ENCODE measurements at places on chromosomes 12 and 14.

DNA sequence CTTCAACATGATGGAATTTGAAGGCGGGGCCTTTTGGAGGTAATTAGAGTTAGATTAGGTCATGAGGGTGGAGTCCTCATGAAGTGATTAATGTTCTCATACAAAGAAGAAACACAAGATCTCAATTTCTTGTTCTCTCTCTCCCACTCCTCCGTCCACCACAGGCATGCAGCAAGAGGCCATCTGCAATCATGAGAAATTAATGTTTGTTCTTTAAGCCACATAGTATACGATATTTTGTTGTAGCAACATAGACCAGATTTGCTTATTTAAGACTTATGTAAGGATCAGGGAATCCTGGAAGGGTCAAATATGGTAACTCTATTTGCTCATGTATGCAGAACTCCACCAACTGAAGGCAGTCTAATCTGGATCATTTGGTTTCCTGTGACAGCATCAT lies 429.0 kb downstream of the LRIG3 start:
- DNase-seq = no peak

DNA sequence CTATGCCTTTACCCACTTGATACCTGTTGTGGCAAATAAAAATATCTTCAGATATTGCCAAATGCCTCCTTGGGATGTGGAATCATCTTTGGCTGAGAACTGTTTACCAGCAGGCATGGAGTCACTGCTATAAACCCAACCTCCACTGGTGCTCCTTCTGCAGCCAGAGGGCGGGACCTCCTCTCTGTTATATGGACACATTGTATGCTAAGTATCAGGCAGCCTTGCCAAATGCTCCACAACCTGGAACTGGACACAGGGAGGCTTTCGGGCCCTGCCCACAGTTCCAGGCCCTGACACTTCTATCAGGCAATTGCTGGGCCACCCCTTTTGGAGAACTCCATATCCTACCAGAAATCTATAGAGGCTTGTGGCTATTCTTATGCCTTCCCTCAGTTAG lies 201.0 kb downstream of the TMX1 start:
- no peak for DNase-seq

GRCh38 chr12:114415525-114415868 lies 9.6 kb upstream of the TBX5 start:
- no peak for DNase-seq

GRCh38 chr14:21525962-21526671 lies at the start of gene SALL2:
SALL2 (minus strand) TSS chr14:21526346; CDS start chr14:21526127, 219 bp downstream.
- peak; percentile 72 for DNase-seq

DNA sequence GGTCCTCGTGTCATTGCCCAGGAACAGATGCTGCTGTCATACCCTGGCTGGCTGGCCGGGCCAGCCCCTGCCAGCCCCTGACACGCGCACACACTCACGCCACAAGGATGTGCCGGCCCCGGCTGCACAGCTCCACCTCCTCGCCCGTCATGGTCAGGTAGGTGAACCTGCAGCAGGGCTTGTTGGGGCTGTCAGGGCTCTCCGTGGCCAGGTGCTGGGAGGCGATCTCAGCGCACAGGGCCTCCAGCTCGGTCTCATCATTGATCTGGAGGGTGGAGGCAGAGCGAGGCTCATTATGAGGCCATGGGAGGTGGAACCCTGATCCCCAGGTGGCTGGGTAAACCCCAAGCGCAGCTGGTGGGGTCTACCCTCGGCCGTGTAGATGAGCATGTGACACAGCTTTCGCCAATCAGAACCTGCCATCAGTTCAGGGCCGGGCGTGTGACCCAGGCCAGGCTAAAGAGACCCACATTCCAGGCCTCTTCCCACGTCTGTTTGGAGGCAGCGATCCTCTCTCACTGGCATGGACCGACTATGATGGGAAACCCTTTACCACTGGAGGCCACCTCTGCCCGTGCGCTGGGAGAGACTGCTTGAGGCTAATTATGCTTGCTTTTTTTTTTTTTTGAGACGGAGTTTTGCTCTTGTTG lies 38.8 kb downstream of the TRAFD1 start:
- no peak for DNase-seq

- DNase-seq = no peak
These were observed 190.4 kb upstream of the CPNE8 start for GRCh38 chr12:39095636-39096330.

DNA sequence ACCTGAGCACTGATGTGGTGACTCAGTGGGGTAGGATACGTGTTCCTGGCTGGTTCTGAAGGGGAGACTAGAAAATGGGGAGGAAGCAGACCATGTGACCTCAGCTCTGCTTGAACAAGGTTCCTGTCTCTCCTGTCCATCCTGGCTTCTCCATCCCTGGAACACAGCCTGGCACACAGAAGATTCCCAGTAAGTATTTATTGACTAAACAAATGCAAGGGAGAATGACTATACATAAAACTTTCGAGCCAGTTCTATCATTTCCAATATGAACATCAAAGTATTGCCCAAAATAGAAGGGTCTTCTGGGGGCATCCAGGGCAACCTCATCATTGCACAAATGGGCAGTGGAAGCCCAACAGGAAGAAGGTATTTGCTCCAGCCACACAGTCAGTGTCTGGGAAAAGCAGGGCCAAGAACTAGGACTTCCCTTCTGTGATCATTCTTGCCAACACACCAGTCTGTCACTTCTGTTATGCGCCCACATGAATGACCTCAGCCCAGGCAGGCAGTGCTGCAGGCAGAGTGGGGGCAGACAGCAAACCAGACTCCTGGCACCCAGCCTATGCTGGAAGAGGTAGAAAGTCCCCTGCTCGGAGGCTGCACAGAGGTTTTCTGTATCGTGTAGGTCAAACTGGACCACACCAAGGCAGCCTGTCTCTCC lies 5.6 kb upstream of the SERPINA9 start:
- DNase-seq = no peak

DNA sequence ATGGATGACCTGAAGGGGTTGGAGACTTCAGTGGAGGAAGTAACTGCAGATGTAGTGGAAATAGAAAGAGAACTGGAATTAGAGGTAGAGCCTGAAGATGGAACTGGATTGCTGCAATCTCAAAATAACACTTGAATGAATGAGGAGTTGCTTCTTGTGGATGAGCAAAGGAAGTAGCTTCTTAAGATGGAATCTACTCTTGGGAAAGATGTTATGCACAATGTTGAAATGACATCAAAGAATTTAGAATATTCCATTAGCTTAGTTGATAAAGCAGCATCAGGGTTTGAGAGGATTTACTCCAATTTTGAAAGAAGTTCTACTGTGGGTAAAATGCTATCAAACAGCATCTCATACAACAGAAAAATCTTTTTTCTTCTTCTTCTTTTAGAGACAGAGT lies 186.4 kb upstream of the PRKD1 start:
- no peak for DNase-seq

DNA sequence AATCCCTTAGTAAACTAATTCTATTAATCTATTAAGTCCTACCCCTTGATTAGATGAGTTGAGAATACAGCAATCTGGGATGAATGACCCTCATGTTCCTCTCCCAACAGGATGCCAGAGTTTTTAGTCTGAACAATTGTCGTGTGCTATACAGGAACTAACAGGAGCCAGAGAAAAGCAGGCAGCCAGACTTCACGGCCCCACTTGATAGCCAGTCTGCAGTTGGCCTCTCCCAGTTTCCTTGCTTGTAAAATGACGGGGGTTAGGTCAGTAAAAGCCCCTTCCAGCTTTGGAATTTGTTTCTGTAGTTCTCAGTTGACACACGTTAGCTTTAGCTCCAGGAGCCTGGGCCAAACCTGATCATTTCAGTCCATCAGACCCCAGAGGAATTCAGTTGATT lies 266.8 kb upstream of the FKBP4 start:
- DNase-seq = no peak

DNA sequence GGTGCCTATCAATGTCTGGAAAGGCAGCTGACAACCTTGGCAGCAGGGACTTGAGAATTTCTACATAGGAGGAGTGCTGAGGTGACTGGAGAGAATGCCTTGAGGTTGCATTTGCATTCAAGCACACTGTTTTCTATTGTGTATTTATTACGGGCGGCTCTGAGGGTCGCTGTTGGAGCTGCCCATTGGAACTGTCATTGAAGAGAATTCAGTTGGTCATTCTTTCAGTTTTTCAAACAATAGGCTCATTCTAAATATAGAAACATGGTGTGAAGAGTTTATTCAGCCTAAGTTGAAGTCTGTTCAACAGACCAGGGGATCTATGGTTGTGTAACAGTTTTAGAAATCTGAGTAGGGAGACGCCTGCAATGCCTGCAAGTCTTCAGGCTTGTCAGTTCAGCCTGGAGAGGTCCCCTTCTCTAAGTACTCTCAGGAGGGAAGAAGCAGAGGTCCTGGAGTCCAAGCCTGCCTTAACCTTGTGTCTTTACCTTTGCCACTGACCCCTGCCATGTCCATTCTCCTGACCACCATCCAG lies 9.8 kb upstream of the ABHD12B start:
- DNase-seq = peak; percentile 51

GRCh38 chr12:112963227-112963861 lies 15.0 kb upstream of the OAS2 start:
- peak; percentile 83 for DNase-seq

DNA sequence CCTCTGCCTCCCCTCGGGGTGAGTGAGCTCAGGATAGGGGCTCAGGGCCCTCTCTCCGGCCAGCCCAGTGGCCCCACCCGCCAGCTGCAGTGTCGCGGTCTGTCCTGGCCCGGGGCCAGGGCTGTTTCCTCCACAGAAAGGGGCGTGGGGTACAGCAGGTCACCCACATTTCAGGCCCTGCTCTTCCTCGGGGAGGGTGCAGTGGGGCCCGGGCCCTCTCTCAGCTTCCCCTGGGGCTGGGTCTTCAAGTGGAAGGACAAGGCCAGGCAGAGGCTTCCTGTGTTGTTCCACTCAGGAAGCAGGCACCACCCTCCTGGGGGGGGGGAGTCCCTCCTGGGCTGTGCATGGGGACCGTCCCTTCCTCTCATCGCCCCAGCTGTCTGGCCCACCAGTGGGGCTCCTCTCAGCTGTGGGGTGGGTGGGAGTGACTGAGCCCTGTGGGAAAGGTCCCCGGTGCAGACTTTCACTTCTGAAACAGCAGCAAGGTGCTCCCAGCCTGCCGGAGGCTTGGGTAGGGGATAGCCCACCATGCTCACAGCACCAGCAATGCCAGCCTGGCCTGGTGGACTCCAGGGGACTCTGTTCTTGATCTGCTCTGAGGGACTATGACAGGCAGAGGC lies 3.7 kb downstream of the GPR132 start:
- DNase-seq = no peak

DNA sequence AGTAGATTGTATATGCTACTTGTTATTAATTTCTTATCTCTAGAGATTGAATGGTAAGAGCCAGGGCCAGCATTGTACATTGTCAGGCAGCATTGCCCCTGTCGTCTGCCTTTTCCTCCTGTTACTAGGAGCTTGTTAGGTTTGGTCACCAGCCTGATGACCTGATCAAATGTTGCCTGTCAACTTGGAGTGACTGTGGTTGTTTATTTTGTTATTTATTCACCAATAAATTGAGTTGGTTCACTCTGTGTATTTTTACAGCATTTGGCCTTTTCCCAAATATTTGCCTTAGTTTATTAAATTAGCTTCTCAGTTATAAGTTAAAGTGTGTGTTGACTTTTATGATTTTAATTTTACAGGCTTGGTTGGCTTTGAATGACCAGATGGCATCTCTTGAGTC lies 88.4 kb downstream of the PRKCH start:
- DNase-seq = no peak

DNA sequence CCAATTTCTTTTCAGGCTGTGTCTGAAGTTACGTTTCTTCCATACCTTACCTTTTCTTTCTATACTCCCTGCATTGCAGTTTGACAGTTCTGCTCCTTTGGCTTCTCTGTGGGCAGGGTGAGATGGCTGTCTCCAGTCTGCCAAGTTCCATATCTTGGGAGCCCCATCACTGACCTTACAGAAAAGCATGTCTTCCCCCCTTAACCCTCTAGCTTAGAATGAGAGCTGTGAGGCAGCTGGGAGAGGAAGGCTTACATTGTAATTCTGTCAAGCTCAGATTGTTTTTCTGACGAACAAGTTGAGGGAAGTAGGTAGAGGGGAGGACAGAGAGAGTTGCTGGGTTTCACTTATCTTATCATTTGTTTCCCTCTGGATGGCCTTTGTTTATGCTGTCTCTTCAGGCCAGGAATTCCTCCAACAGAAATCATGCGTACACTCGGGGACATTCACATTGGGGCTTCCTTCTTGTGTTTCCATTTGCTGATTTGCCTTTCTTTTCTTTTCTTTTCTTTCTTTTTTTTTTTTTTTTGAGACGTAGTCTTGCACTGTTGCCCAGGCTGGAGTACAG lies 9.3 kb downstream of the DAAM1 start:
- no peak for DNase-seq

GRCh38 chr14:94770815-94771157 lies 873 bp upstream of the GSC start:
- DNase-seq = no peak

DNA sequence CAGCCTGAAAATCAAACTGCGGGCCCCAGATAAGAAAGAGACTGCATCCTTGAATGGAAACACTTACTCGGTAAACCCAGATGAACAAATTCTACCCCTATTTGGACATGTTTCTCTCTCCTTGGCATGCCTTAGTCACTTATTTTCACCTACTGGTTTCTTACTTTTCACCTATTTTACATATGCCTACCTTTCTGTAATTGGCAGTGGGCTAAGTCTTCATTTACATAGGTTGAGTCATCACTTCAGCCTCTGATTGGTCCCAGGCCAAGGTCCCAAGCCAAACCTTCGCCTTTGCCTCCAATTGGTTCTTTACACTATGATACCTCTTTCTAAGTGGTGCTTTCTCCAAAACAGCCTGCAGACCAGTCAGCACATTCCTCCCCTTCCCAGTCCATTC lies 111.3 kb downstream of the DYRK2 start:
- no peak for DNase-seq

GRCh38 chr12:82955043-82955442 lies 268.3 kb downstream of the TMTC2 start:
- no peak for DNase-seq

GRCh38 chr14:90828642-90829487 lies 12.6 kb upstream of the TTC7B start:
- DNase-seq = peak; percentile 68

GRCh38 chr12:50517421-50518048 lies 12.8 kb downstream of the DIP2B start:
- DNase-seq = peak; percentile 82

Measured in pons (tissue), 1 donor.